ENCODE measurements at places on chromosomes 16 and 17. TPM values are rescaled to one million over a fixed set of nuclear protein-coding genes. Genes with fewer than 3 reads are reported as not detected.

- no peak for DNase-seq
These were observed 86.5 kb downstream of the SNX29 start for GRCh38 chr16:12063004-12063395.

DNA sequence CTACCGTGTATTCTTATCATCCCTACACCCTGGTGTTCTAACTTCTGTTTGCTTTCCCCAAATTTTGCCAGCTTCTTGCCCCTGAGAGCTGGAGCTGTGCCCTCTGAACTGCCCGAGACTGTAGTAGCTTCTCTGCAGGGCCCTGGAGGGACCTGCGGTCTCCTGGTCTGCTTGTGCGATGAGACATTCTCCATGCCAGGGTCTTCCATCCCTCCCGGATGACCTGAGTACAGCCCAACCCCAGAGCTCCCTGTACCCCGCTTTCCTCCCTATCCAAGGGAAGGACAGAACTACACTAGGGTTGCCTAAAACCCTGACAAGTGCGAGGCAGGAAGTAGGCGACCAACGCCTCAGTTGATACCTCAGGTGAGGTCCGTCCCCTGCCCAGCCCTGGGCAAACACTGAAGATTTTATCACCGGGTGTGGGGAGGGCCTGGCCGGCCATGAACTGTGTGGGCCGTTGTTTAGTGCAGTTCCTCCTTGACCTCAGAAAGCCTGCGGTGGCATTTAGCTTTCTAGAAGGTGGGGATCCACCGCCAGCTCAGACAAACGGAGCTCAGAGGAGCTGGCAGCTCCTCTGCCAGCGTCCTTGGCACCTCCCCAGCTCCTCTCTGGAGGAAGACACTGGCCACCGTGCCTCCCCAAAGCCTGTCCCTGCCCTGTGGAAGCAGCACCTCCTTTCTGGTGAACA lies 13.7 kb downstream of the CANT1 start:
- no peak for DNase-seq

HS3ST3B1 gene
- polyA plus RNA-seq, result 3.4 TPM

PSMB10 gene
- 21.7 TPM for polyA plus RNA-seq

DNA sequence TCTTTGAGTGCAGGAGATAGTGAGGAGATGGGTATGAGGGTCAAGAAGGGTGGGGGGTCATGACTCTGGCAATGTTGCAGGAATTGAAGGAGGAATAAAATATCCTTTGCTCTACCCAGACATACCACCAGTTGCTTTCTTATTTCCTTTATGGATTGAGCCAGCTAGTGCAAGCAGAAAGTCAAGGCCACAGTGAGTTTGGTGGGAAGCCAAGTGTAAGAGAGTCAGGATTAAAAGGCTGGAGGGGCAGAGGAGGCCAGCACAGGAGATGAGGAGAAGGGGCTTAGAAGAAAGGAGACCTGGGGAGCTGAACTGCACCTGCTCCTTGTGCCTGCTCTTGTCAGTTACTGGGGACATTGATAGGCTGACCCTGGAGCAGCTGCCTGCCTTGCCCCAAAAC lies 16.1 kb downstream of the PIRT start:
- DNase-seq, result no peak

GRCh38 chr16:29857133-29857760 lies 5.8 kb downstream of the CDIPT start:
- peak; percentile 61 for DNase-seq

GLTPD2 gene
- polyA plus RNA-seq, result not detected

CDIPT gene
- 84.9 TPM for polyA plus RNA-seq

DNA sequence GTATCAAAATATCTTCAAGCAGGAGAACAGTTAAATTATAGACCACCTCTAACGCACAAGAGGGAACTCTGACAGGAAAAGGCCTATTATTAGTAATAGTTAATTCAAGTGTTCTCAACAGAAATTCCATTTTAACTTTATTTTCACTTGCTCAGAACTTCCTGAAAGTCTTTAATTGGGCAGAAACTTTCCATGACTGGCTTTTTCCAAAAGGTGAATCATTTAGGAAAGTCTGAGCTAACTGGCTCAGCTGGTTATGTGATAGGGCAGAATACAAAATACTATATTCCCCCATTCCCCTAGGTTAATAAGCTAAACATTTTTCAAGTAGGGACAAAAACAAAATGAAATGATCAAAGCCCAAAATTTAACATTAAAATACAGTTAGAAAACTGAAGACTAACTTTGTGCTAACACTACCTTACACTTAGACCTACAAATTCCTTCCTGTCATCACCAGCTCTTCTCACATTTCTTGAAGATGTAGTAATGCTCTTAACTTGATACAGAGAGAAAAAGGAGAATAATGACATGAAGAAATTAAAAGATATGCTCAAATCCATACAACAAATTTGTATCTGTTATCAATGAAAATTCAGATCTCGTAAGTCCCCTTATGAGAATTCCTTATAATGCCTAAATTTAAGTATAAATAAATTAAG lies 31.0 kb downstream of the CFDP1 start:
- peak; percentile 84 for DNase-seq

ERBB2 gene
- polyA plus RNA-seq, result 24.7 TPM

SF3B3 gene
- 166 TPM for polyA plus RNA-seq

GRCh38 chr16:89409161-89409711 lies 81.1 kb downstream of the ANKRD11 start:
- peak; percentile 49 for DNase-seq

ABCA6 gene
- polyA plus RNA-seq, result 4.2 TPM

GRCh38 chr16:78522327-78522726 lies 422.9 kb downstream of the WWOX start:
- no peak for DNase-seq

GRCh38 chr17:61221181-61221580 lies 178.5 kb upstream of the TBX2 start:
- no peak for DNase-seq

HOXB2 gene
- polyA plus RNA-seq, result 15.9 TPM

DNA sequence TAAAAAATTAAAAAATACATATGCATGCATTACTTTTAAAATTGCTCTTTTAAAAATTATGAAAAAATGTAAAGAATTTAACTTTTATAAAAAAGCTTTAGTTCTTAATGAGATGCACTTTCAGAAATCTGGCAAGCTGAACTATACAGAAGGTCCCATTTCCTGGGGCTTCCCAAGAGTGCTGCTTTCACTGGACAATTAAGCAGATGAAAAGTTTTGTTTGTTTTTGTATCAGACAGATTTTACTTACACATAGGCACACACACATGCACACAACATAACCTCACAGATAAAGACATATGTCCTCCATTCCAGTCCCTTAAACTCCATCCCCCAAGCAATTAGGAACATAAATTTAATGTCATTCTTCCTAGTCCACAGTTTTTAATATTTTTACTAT lies 402.3 kb upstream of the ASIC2 start:
- no peak for DNase-seq

DNA sequence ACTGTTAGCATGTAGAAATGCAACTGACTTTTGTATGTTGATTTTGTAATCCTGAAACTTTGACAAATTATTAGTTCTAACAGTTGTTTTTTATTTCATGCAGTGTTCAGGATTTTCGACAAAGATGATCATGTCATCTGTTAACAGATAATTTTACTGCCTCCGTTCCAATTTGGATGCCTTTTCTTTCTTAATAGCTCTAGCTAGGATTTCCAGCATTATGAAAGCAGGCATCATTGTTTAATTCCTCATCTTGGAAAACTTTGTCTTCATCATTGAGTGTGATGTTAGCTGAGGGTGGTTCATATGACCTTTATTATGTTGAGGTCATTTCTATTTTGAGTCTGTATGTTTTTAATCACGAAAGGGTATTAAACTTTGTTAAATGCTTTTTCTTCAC lies 31.9 kb downstream of the RMI2 start:
- DNase-seq, result no peak

GRCh38 chr16:64977206-64977920 lies 144.5 kb downstream of the CDH11 start:
- peak; percentile 27 for DNase-seq

KRT23 gene
- polyA plus RNA-seq, result 0.11 TPM

DNA sequence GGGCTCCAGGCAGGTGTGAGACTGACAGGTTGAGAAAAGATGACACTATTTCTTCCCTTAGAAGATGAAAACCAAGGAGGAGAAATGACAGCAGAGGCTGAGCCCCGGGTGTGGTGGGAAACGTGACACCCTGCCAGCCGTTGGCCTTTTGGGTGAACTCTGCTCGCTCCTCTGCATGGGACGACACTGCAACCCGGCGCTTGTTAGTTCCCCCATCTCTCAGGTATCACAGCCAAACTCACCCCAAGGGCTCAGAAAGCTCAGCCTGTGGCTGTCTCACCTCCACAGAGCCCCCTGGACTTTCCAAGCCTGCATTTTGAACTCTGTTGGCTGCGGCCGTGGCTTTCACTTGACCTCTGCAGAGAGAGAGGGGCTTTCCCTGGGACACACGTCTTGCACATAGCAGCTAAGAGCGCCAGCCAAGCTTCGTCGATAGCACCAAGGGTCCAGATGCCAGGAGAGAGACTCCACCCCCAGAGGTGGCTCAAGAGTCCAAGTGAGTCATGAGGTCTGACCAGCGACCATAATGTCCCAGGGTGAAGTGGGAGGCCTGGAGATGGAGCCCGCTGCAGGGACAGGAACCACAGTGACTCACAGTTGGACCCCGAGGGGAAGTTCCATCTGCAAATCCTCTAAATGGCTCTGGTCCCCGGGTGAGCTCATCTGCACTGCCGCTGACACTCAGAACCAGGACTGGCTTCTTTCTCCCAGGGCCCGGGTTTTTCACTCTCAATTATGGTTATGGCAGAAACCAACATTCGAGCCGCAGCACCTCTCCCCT lies 301.9 kb downstream of the SOX9 start:
- peak; percentile 95 for DNase-seq

DNA sequence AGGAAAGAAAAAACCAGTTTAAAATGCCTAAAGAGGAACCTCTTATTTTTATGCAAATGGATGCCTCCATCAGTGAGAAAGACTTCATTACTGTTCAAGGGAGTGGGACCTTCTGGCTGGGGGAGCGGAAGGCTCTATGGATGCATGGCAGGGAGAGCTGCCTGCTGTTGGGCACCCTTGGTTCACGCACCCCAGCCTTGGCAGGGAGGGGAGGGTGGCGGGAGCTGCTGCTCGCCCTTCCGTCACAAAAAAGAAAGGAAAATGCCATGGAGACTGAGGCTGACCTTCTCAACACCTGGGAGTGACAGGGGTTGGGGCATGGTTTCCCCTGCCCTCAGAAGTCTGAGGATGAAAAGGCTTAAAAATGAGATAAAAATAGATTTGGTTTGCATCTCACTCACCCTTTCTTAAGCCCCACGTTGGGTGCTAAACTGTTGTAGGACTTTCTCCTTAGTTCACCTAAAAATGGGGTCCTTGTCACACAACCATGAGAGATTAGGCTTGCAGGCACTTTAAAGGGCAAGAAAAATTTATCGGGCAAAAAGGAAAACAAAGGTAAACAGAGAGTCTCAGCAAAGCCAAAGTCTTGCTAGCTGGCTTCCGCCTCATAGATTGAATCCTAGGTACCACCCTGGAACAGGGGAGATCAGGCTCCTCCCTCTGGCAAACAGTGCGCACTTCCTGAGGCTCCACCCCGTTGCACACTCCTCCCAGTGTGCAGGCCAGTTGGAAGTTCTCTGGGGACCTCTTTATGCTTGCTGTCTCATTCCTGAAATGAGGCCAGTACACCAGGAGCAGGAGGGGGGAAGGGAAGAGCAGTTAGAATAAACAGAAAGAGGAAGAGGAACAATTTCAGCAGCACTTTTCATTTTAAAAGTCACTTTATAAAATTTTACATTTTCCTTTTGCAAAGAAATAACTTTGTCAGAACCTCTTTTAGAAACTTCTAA lies 31.6 kb downstream of the PHKB start:
- DNase-seq, result peak; percentile 39

- DNase-seq, result no peak
These were observed 141.9 kb upstream of the NOG start for GRCh38 chr17:56451629-56452028.

CIITA gene
- polyA plus RNA-seq, result 0.40 TPM

DNA sequence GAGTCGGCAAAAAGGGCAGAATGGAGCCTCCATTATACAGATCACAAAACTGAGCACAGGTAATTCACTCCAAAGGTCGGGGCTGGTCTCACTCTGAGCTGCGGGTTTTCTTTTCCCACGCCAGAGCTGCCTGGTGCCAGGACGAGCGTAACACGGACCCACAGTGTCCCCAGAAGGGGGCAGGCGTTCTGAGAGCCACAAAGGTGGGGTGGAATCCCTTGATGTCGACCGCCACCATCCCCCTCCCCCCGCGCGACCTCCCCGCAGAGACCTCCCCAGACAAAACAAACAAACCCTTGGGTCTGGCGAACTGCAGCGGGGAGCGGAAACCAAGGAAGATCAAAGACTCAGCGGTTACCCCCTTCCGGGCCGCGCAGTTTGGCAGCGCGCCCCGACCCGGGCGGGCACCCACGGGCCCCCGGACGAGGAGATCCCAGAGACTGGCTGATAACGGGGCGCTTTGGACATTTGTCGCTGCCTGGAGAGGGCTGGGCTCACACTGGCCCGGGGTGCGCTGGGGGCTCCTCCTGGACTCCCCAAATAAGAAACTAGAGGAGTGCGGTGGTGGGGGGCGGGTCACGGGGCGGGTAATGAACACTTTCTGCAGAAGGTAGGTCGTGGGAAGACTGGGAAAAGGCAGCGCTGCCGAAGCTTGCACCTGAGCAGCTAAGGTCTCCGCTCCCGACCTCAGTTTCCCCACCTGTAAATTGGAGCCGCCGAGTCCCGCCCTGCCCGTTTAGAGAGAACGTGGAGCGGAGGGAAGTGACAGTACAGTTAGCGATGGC lies 664 bp upstream of the NKD1 start:
- peak; percentile 4 for DNase-seq

DNA sequence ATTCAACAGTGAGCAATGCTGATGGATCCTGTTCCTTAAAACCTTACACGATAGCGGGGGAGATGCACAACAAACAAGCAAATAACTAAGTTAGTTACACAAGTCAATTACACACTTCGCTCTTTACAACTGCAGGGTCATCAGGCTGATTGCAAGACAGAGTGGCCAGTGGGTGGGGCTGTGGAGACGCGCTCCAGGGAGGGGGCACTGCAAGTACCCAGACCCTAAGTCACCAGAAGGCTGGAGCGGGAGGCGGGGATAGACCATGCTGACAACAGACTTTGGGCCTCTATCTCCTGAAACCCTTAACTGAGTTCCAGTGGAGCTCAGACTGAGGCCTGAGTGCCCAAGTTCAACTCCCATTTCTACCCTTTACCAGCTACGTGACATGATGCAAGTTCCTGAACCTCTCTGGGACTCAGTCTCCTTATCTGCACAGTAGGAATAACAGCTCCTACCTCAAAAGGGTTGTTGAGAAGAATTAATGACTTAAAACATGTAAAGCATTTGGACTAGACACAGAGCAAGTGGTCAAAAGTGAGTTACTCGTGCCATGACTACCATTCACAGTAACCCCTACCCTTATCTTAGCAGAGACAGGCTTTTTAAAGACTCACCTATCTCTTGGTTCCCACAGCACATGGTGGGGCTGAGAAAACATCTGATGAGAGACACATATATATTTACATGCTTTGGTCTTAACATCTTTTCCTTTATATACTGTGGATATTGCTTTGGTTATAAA lies 10.4 kb downstream of the CPPED1 start:
- no peak for DNase-seq

GRCh38 chr17:57195785-57196460 lies 60.4 kb upstream of the MSI2 start:
- peak; percentile 32 for DNase-seq

CACNG3 gene
- not detected for polyA plus RNA-seq
